CD4-positive, alpha-beta T cell treated with Interleukin-6 at 100 ng/mL for 8 hours (primary cell): ENCODE measurements at places on chromosomes 13 and 19.

GRCh38 chr13:109010912-109011311 is 381.5 kb downstream of the MYO16 start:
- no peak for DNase-seq

DNA sequence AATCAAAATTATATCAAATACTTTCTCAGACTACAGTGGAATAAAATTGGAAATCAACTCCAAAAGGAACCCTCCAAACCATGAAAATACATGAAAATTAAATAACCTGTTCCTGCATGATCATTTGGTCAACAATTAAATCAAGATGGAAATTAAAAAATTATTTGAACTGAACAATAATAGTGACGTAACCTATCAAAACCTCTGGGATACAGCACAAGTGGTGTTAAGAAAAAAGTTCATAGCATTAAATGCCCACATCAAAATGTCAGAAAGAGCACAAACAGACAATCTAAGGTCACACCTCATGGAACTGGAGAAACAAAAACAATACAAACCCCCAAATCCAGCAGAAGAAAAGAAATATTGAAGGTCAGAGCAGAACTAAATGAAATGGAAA is 1460.7 kb downstream of the OLFM4 start:
- no peak for DNase-seq

DNA sequence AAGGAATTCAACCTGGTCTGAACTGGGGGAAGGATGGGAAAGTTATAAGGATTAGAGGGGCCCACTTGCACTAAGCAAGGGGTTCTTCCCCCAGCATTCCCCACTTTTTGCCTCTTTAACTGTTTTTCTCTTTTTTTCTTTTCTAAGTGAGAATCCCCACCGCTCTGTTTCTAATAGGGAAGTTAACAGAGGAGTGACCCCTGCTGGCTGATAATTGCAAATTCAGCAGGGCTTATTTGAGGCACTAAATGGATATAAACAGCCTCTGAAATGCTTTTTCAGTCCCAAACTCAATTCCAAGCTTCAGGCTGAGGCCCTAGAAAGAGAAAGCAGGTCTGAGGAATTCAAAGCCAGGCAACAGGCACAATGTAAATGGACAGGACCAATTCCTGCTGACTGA is 38.2 kb upstream of the CEACAM21 start:
- DNase-seq = peak; percentile 40

- no peak for DNase-seq
These were observed 1.5 kb upstream of the C5AR2 start for GRCh38 chr19:47330466-47330869.

- no peak for DNase-seq
These were observed 6.5 kb downstream of the ZSCAN5B start for GRCh38 chr19:56191115-56191514.
